ENCODE measurements at places on chromosomes 13 and 19.

GRCh38 chr13:111940892-111941291 lies 126.1 kb upstream of the SOX1 start:
- DNase-seq = no peak

- DNase-seq = peak; percentile 25
Observed at GRCh38 chr13:112101360-112101930, 34.5 kb downstream of the SOX1 start.

- DNase-seq = no peak
Observed at GRCh38 chr13:34942732-34943435, 814 bp downstream of the NBEA start.

DNA sequence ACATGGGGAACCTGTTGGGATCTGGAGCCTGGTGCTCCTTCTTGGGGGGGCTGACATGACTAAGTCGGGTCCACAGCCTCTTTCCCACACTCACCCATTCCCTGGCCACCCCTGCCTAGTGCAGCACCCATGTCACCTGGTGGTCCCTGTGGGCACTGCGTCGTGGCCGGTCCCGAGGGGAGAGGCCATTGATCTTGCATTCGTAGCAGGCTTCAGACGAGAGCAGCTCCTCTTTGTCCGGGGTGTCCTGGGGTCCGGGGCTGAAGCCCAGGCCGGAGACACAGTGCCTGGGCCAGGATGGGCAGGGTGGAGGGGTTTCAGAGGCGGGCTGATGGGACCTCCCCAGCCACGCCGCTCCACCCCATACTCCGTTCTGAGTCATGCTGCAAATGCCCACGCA lies 19.4 kb downstream of the CCL25 start:
- DNase-seq = no peak

DNA sequence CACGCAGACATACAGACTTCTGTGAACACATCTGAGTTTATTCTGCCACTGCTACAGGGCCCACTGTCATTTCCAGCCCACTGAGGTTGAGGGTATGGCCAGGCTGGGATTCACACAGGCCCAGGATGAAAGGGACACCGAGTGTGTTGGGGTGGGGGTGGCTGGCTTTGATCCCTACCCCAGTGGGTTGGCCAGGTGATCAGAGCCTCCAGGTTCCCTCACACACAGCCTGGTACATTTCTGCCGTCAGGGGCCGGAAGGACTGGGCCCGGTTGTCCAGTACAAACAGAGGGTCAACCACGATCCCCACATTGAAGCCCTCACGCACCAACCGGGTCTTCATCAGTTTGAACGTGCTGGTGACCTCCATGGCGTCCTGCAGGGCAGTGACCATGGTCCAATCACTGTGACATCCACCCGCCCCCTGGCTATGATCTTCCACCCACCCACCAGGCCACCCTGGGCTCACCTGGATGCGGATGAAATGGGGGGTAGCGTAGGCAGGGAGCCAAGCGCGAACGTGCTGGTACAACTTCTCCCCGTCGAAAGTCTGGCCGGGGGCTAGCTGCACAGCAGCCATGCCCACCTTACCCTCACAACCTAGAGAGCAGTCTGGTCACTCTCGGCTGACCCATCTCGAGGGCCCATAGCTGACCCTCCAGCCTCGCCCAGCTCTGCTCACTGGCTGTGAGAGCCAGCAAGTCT lies 13.3 kb downstream of the SLC27A5 start:
- no peak for DNase-seq

DNA sequence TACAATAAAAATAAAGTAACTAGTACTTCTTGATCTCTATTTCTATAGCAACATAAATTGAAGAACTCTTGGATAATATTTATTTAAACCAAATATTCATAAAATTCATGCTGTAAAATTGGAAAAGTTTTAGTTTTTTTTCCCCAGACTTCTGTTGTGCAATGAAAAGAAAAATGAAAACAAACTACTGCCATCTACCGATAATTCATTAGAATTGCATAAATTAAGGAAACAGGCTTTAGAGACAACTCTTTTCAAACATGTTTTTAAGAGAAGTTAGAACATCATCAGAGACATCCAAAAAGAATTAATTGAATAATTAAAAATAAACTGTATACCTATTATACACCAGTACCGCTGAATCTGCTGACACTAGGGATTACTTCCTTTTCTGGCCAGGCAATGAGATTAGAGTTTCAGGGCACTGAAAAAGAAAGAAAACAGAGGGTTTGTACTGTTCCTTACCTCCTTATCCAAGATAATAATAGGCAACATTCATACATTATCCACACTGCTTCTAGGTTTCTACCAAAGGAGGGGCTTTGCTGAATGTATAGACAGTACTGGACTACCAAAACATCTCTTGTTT lies 4.9 kb downstream of the CCDC122 start:
- peak; percentile 44 for DNase-seq

GRCh38 chr13:110469597-110469996 lies 91.9 kb downstream of the RAB20 start:
- DNase-seq = no peak

- DNase-seq = no peak
Observed at GRCh38 chr19:56132316-56132822, 8.7 kb upstream of the ZNF444 start.

GRCh38 chr19:1474765-1475351 lies 4.2 kb downstream of the C19orf25 start:
- no peak for DNase-seq

- DNase-seq = no peak
Observed at GRCh38 chr13:51500687-51501086, 47.9 kb upstream of the INTS6 start.

GRCh38 chr19:28556371-28556770 lies 656.6 kb downstream of the UQCRFS1 start:
- no peak for DNase-seq

- no peak for DNase-seq
Observed at GRCh38 chr13:80361298-80361697, 20.4 kb upstream of the SPRY2 start.

- no peak for DNase-seq
Observed at GRCh38 chr13:75090872-75091615, 390.9 kb downstream of the TBC1D4 start.

DNA sequence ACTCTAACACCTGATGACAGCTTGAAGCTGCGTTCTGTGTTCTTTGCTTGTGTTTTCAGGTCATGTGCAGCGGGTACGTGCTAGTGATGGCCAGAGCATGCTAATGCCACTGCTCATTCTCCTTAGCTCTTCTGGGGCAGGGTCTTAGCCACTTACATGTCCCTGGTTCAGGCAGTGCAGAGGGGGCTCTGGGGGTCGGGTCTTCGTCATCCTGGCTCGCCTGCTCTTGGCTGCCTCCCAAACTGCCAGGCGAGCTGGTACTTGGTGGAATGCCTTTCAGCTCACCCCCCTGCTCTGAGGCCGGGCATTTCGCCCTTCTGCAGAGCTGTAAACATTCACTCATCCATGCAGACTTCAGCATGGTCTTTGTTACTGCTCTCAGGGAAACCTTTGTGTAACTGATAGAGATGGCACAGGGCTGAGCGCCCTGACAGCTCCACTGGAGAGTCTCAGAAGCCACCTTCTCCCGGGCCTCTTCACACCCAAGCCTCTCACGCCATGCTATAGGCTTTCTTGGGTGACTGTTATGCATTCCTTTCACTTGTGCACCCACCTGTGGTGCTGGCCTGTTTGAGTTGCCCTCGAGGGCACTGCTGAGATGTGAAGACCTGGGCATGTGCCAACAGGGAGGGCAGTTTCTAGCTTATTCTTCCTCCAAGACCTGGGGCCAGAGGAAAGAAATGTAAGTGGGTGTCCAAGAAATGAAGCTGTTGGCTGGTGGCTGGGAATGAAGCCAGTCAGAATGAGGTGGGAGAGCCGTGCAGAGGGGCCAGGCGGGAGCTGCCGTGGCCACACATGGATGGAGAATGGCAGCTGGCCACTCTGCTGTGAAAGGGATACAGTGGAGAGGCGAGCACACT lies 24.4 kb downstream of the FAM124A start:
- DNase-seq = no peak

DNA sequence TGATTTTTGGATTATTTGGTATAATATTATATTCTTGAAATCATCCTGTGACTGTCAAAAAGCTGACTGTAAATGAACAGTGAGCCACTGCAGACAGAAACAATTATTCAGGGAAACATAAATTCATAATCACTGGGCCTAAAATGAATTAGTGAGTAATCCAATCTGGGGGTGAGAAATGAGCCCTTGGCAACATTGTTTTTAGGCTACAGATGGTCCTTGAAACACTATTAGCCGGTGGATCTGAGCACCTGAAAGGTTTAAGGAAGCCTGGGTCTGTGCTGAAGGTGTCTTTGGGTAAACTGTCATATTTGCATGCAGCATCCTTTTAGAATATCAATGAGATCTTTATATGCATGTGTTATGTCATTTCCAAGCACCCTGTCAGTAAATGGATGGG lies 290.7 kb downstream of the ATP8A2 start:
- DNase-seq = no peak

- no peak for DNase-seq
Observed at GRCh38 chr19:55858969-55859368, 22.6 kb downstream of the NLRP4 start.

DNA sequence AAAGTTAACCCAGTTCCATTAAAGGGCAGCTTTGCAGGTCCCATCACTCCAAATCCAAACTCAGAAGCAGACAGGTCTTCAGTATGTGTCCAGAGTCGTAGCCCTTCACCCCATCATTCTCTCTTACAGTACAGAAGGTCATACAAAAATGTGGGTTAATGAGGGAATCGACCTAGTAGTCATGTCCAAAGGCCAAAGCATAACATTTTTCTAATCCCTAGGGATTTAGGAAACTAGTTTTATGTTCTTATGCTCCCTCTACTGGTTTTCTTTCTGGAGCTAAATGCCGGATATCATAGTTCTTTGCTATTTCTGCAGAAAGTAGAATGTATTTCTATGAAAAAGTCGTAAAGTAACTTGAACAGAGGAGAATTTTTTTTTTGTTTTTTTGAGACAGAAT lies 72.2 kb downstream of the DHRS12 start:
- no peak for DNase-seq

GRCh38 chr13:28541966-28542365 lies 47.0 kb upstream of the FLT1 start:
- DNase-seq = no peak

DNA sequence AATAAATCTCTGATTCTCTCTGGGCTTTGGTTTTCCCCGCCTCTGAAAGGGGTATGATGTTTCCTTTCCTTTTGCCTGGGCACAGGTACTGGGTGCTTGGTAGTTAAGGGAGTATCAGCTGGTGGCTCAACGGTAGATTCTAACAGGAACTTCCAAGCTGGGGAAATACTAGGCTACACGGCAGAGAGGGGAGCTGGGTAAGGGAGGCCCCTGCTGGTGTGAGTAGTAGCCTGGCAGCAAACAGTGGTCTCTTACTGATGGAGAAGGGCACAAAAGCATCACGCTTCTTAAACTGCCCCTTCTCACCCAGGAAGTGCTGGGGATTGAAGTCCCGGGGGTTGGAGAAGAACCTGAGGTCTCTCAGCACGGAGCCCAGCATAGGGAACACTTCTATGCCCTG lies 26.9 kb upstream of the CYP2A7 start:
- DNase-seq = peak; percentile 18

DNA sequence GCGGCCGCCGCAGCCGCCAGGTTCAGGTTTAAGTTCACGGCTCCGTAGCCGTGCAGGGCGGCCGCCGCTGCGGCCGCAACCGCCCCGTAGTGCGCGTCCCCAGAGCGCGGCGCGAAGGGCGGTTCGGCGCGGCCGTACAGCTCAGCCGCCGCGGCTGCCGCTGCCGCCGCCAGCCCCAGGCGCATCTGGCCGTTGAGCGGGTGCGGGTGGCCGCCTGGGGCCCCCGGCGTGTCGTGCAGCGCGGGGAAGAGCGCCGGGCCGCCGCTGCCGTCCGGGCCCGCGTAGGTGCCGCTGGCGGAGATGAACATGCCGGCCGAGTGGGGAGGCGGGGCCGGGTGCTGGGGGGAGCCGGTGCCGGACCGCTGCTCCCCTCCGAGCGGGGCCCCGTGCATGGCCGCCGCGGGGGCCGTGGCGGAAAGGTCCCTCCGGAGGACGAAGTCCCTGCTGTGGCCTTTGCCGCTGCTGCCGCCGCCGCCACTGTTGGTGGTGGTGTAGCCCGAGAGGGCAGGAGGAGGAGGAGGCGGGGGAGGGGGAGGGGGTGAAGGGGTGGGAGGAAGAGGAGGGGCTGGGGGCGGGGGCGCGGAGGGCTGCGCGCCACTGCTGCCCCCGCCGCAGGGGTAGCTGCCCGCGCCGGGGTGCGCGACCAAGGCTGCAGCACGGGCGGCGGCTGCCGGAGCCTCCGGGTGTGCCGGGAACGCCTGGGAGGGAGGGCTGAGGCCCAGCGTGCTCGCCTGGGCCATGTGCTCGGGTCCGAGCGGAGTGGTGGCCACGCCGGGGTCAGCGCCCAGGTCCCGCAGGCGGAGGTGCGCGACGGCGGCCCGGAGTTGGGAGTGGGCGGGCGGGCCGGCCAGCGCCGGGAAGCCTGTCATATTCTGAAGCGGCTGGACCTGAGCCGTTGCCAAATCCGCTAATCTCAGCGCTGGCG lies 654 bp downstream of the ZIC5 start:
- DNase-seq = no peak

DNA sequence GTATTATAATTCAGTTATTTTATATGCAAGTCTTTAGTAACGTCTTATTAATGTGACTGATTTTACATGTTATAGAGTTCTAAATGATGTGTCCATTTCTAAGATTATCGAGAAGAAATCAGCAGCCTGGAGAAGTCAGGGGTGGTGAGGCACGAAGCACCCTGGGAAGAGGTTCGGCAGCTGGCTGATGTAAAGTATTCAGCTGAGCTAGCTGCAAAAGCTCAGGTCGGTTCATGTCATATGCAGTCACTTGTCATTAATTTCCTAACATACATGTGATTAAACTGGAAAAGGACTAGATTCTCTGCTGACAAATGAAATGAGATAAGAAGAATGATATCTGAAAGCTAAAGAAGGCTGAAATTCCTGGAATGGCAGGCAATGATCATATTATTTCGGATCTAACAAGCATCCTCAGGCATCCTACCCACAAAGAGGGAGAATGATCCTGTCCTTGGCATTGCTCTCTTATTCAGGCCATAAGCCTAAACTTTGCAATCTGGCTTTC lies 383.0 kb upstream of the SLITRK1 start:
- no peak for DNase-seq

DNA sequence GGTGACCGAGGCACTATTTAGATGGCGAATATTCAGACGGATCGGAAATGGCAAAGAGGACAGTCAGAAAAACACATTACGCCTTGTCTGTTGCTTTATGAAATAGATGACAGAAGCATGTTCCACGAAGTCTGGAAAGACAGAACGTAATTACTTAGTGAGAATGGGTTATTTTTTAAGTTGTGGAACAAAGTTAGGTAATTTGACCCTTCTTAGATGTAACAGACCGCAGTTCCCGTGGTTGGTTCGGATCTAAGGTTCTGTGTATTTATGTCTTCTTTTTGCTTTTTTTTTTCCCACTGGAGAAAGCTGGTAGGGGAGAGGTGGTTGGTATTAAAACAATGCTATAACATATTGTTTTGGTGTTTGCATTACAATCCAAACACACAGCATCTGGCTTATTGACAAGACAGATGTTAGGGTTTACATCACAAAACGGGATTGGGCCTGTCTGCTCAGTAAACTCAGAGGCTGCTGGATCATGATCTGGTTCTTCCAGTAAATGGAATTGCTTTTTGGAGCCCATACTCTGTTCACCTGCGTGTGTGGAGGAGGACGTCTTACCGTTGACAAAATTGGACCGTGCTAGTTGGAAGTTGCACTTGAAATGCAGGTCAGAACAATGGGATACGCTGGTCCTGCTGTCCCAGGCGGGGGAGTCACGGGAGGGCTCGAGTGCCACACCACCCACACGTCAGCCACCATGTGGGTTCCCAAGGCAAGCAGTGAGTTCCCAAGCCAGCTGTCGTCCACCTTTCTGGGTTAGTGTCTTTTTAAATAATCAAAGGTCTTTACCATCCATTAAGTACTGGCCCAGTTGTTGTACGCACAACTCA lies 13.8 kb downstream of the ATP11A start:
- no peak for DNase-seq

- DNase-seq = peak; percentile 24
Observed at GRCh38 chr13:75788481-75788981, 152.4 kb downstream of the LMO7 start.

Measured in hematopoietic multipotent progenitor cell treated with erythropoietin and hydrocortisone succinate and interleukin-3 and kit ligand, for 8 days (in vitro differentiated cells).